ENCODE measurements at places on chromosomes 7 and 10.

DNA sequence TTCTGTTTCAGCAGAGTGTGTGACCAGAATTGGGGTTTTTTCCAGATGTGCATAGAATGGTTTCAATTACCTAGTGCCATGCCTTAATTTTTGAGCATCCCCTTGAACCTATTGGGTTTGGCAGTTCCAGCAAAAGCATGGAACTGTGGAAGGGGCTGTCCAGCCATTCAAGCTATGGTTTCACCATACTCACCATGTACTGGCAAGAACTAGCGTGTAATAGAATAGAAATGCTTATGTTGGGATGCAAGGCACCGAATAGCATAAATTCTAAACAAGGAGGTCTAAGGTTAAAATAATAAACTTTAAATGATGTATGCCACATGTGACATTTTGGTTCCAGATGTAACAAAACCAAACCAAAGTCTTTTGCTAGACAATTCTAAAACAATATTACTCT, 91.4 kb downstream of the MTERF1 start:
- DNase-seq = no peak

DNA sequence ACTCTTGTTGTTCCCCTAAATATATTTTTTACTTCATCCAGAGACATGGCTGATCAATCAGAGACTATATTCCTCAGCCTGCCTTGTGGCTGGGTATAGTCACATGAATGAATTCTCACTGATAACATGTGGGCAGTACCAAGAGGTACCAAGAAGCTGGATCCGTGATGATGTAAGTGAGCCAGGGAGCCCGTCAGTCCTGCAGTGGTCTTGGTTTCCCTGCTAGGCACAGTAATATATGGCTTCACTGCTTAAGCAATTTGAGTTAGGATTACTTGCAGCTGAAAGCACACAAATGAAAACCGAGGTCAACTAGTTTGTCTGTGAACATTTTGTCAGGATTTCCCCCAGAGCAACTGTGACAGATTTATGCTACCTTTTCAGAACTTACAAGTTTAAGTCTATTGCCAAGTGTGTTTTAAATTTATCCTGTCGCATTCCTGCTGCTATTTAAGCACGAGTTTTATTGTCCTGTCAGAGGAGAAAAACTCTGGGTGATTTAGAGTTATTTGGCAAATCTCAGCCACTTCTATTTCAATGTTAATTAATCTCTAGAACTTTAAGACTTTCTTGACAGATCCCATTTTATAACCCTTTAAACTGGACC, 381.8 kb downstream of the PHF14 start:
- DNase-seq = no peak

GRCh38 chr10:87053111-87053510, 33.0 kb downstream of the FAM25A start:
- no peak for DNase-seq

DNA sequence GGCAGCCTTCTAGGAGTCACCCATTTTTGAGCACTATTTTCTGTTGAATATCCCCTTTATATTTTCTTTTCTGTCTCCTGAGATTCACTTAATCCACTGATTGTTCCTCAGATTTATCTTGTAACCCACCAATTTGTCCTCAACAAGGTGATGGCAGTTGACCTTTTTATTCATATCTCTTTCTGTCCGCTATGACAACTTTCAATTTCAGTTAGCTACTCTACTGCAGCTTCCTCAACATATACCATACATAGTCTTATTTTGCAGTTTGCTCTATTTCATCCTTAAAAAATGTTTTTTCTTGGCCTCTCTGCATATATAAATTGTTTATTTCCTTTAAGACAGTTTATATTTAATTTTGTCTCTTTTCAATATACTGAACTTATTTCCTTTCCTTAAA, 101.3 kb downstream of the THSD7A start:
- no peak for DNase-seq

DNA sequence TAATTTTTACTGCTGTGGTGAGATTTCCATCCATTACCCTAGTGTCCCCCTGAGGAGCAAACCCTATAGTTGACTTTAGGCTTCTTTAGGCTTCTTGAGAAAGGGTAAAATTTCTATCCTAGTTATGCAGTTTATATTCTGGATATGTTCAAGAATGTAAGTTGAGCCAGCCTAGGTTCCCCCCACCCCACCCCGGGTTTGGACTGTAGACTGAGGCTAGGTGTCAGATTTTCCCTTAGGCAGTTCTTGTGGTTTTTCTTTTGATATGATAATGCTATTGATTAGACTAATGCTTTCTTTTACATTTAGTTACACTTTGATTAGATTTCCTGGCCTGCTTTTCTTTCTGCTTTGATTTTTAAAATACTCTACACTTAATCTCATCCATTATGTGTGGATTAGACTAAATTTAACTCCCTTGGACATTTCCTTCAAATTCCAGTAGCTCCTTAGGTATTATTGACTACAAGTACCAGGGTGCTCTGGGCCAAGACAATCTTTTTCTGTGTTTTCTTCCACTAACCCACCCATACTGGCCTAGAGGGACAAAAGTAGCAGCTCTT, 37.7 kb downstream of the NRF1 start:
- no peak for DNase-seq

DNA sequence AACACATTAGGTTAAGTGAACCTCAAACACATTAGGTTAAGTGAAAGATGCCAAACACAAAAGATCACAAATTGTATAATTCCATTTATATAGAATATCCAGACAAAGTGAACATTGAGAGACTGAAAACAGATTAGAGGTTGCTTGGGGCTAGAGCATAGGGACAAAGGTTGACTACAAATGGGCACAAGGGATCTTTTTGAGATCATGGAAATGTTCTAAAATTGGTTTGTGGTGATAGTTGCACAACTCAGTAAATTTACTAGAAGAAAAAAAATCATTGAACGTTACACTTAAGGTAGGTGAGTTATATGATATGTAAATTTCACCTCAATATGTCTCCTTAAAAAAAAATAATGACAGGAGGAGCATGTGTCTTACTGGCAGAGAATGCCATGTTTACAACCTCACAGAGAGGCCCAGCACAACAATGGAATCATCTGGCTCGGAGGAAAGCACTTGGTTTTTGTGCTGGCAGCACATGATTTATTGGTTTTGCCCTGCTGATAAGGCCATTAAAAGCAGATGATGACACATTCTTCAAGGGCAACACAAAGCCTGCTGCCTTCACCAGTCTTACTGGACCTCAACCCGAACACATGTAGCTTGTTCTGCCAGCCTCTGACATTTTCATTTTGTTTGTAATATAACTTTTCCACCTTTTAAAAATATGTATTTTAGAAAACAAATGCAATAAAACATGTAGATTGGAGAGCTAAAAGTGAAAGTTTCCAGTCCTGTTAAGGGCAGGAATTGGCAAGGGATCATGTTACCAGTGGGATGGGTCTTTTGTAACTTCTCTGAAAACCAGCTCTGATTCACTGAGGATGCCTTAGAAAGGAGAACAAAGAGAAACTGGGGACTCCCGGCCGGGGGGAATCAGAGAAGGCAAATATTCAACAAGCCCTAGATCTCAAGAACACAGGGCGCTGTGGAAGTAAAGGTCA, 11.9 kb upstream of the LMOD2 start:
- no peak for DNase-seq

- DNase-seq = no peak
Measured at GRCh38 chr7:84513061-84513460, 318.5 kb upstream of the SEMA3A start.

GRCh38 chr10:63166742-63167258, 33.7 kb downstream of the NRBF2 start:
- peak; percentile 34 for DNase-seq

DNA sequence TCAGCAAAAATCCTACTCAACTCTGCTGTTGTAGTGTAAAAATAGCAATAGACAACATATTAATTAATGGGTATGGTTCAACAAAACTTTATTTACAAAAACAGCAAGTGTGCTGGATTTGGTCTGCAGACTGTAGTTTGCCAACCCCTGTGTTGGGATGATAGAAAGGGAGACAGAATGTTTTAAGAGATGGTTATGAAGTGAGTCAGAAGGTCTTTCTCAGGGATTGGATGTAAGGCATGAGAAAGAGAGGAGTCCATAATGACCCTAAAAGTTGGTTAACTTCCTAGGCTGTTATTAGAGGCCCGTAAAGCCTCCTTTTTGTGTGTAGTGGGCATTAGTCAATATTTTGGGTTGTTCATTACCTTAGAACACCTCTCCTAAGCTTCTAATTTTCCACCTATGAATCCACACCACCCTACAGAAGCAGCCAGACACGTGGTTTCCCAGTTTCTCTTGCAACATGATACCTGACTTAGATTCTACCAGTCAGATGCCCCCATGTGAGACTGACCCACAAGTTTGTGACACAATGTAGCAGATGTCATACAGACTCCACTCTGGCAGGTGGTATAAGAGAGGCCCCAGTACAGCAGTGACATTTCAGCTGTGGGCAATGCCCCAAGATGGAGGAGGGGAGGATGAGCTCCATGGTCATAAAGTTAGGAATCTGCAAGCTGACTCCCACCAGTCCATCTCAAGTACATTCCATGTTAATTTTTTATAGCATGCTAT, 1015.6 kb downstream of the KCNMA1 start:
- no peak for DNase-seq

GRCh38 chr10:20858292-20859124, 38.6 kb downstream of the NEBL start:
- peak; percentile 6 for DNase-seq

GRCh38 chr10:92222603-92223262, 68.1 kb downstream of the CPEB3 start:
- DNase-seq = no peak

GRCh38 chr7:5690931-5691473, 90.5 kb downstream of the RNF216 start:
- DNase-seq = no peak

GRCh38 chr10:4701016-4701415, 125.0 kb upstream of the AKR1E2 start:
- DNase-seq = no peak

- no peak for DNase-seq
Measured at GRCh38 chr7:117445206-117445605, 17.9 kb upstream of the ASZ1 start.

DNA sequence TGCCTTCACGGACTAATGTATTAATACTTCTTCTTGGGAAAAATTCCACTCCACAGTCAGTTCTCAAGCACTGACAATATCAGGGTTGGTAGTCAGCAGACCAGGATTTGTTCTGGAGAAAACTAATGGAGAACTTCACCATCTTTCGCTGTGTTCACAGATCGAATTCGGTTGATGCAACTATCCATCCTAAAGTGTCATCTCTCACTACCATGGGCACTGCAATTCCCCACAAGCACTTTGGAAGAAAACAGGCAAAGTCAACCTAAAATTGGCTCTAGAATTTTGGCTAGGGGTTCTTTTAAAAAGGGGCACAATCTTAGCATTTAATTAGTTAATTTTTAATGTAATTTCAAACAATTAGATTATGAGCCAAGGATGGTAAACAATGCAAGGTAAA, 164.4 kb downstream of the HGF start:
- no peak for DNase-seq

- DNase-seq = no peak
Measured at GRCh38 chr7:96530786-96531185, 178.9 kb downstream of the SEM1 start.

DNA sequence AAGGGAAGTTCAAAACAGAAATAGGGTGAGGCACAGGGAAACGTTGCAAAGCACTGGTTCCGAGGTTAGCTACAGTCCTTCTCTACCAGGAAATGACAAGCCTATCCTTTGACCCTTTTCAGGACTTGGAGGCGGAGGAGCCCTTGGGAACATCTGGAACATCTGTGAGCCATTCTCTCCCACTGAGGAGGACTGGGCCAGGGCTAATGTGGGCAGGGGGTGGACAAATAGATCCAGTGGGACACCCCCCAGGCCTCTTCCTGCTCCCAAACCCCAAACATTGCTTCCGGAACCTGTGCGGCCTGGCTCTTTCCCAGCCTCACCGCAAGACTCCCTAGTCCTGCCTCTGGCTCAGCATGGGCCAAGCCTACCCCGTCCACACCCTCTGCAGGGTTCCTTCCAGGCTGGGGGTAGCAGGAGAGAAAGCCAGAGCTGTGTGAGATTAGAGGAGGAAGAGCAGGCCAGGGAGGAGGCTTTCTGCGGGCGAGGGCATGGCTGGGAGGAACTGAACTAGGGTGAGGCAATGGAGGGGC, 36.5 kb downstream of the GHRHR start:
- no peak for DNase-seq

DNA sequence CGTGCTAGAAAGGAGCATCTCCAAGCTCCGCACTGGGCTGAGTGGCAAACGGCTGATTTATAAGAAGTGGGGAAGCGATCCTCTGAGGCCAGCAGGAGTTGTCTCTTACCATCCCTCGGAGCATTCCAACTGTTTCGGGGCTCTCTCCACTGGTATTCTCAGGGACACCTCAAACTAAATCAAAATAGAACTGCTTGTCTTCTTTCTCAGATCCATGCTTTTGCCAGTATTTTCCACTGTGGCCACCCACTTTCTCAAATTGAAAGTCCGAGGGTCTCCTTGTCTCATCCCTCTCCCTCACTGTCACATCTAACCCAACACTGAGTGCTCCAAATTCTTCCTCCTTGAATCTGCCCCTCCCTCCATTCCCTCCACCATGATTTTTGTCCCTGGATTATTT, 83.2 kb upstream of the LEP start:
- DNase-seq = no peak

GRCh38 chr10:32911285-32912016, 46.6 kb downstream of the ITGB1 start:
- no peak for DNase-seq

DNA sequence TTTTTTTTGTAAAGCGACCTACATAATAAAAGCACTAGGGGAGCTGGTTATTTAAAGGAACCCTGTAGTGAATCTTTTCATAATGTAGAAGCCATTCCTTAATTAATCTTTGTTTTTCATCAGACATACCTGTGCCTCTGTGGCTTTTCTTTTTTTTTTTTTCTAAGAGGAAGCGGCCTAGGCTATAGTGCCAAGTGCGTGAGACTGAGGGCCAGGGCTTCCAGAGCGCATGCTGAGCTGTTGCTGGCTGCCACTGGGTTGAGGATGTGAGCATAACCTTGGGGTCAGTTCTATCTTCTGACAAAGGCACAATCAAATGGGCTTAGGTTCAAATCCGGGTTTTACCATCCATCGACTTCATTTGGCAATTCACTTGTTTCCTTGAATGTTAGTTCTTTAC, 103.7 kb downstream of the NEUROD6 start:
- DNase-seq = no peak
